ENCODE measurements at places on chromosomes 13 and 19. TPM values are rescaled to one million over a fixed set of nuclear protein-coding genes. Genes with fewer than 3 reads are reported as not detected.
A peak's percentile ranks its signal among the peaks of the same experiment; 100 is the strongest.

- DNase-seq: no peak
These were observed 180.5 kb upstream of the SLC10A2 start for GRCh38 chr13:103246581-103247200.

DNA sequence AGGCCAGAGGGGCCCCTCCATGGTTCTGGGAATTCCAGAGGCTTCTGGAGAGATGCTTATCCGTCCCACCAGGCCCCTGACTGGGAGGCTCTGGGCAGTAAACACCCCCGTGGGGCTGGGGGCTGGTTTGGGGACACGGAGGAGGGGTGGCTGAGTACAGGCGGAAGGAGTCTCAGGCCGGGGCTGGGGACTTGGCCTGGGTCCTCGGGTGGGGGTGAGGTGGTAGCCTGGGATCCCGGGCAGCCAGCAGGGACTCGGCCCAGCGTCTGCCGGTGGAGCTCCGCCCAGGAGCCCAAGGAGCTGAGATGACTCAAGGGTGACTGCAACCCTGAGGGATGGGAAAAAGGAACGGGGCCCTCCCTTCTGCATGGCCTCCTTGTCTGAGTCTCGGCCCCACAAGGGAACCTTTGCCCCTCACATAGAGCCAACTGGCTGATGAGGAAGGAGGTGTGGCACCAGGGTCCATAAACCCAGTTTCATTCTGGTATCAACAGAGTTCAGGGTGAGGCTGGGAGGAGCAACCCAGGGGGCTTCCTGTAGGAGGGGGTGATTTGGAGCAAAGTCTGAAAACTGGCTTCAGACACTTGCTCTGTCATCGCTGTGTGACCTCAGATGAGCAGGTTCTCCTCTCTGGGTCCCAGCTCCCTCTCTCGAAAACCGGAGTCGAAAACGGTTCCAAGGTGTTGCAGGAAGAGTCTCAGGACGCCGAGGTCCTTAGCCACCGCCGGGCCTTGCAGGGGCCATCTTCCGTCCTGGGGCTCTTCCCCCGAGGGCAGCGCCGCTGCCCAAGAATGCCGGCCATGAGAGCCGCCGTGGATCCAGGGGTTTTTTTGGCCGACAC is 809 bp downstream of the MISP start:
- peak; percentile 74 for DNase-seq

DNA sequence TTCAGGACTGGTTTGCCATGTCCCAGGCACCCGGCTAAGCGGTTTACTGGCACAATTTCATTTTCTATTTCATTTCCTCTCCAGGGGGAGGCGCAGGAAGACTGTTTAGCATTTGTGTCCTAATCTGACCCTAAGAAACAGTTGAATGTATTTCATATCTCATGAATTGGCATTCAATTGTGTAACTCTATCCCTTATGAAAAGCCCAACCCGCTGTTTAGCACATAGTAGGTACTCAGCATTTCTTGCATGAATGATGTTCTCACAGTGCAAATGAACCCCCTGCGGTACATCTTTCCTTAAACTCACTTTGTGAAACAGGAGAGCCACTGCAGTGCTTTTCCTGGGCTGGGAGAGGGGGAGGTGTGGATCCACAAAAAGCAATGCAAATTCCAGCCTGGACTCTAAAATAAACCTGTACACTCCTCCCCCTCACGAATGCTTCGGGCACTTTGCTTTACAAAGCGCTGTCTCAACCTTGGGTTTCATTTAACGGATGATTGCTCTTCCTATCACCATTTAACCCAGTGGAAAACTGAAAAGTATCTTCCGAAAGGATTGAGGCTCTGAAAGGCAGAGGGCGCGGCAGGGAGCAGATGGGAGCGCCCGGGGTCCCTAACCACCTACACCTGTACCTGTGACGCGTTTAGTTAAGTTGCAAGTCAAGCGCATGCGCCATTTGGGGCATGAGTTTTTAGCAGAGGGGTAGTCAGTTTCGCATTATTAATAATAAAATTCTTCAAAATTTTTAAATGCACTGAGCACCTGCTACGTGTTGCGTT is 1.2 kb upstream of the EEF2 start:
- peak; percentile 85 for DNase-seq

DNA sequence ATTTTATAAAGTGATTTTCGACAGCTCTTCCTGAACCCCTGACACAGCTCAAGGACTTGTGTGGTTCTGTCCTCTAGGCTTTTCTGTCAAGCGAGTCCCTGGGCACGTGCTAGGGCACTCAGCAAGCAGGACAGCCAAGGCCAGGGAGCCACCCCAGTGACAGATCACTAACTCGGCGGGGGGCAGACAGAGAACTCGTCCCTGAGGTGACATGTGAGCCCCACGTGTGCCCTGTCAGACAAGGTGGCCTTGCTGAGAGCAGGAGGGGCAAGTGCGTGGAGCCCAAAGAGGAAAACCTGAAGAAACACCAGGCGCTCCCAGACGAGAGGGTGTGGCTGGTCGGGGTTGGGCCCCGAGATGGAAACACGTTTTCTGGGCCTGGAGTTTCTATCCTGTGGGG is 4.9 kb downstream of the ETFB start:
- DNase-seq: no peak

GRCh38 chr13:24004971-24005370 is 107.7 kb upstream of the C1QTNF9B start:
- no peak for DNase-seq

- peak; percentile 96 for DNase-seq
These were observed 129.5 kb downstream of the CYSLTR2 start for GRCh38 chr13:48783181-48783630.

- peak; percentile 29 for DNase-seq
These were observed 2.3 kb downstream of the PPP1R15A start for GRCh38 chr19:48874303-48875135.

- DNase-seq: peak; percentile 32
These were observed 66.1 kb downstream of the LHFPL6 start for GRCh38 chr13:39536906-39537305.

DNA sequence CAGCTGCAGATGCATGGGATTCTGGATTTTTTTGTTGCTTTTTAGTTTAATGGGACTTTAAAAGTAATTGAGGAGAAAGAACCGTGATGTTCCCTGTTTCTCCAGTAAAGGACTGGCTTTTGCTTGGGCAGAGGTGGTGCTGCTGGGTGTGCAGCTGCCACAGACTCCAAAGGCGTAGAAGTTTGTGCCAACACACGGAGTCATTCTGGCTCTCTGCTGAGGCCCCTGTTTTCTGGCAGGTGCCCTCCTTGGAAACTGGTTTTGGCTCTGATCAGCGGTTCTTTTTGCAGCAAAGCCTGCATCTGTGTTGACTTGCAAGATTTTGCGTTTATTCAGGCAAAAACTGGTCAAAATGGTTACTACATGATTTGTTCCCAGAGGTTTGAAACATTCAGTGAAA is 16.0 kb upstream of the QTRT1 start:
- DNase-seq: no peak

DNA sequence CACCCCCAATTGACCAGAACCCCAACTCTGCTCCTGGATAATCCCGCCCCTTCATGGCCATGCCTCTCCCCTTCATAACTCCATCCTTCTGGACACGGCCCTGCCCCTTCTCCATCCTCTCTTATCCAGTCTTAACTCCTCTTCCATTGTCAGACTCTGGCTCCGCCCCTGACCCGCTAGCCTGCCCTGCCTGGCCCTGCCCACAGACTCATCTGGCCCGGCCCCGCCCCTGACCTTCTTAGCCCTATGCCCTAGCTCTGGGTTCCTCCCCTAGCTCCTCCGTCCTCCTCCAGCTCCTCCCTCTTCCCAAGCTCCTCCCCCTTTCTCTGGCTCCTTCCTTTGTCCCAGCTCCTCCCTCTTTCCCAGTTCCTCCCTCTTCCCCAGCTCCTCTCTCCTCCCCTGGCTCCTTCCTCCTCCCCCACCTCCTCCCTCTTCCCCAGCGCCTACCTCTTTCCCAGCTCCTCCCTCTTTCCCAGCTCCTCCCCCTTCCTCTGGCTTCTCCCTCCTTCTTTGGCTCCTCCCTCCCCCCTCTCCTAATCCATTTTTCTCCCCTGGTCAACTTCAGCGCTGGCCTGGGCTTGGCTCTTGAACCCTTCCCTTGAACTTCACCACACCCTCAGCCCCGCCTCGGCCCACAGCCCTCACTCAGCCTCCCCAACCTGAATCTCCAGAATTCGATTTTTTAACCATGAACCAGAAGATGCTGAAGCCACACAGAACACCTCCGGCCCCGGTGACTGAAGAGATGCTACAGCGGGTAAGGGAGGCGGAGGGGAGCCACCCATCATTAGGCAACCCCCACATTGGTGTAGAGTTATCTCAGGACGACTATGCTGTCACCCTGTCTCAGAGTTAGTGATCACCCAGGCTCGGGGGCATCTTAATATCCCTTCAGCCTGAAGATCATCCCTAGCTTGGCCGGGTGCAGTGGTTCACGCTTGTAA is 9.2 kb upstream of the ZNF358 start:
- DNase-seq: peak; percentile 82

DNA sequence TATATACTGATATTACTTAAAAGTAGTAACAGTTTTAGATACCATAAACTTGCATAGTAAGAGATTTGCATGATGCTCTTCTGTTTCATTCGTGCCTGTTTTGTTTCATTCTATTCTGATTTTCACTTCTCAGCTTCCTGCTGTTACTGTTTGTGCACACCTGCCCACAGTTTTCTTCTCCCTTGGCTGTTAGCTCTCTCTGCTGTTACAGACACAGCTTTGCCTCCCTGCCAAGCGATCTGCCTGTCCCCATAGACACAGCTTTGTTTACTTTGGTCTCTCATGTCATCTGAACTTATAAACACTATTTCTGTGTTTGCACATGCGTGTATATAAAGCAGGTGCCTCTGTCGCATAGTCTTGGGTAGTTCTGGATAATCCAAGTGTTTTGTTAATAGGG is 21.4 kb upstream of the UPF3A start:
- no peak for DNase-seq

DNA sequence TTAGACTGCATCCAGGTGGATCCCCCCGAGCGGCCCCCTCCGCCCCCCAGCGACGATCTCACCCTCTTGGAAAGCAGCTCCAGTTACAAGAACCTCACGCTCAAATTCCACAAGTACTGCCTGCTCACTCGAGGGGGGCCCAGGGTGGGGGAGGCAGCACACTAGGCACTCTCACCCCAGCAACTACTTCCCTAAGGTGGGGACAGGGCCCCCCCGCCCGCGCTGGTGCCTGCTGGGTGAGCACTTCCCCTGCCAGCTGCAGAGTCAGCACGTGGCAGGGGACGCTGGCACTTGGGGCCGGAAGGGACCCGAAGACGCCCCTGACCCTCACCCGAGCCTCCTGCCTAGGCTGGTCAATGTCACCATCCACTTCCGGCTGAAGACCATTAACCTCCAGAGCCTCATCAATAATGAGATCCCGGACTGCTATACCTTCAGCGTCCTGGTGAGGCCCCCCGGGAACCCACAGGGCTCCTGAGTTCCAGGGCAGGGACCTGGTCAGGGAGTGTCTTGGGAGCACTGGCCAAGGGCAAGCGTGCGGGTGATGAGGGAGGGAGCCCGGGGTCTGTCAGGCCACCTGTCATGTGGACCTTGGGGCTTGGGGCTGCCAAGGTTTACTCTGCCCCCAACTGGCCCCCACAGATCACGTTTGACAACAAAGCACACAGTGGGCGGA is 5.2 kb downstream of the MCOLN1 start:
- no peak for DNase-seq

- DNase-seq: peak; percentile 68
These were observed 30.7 kb downstream of the LMO7 start for GRCh38 chr13:75666646-75667351.

DNA sequence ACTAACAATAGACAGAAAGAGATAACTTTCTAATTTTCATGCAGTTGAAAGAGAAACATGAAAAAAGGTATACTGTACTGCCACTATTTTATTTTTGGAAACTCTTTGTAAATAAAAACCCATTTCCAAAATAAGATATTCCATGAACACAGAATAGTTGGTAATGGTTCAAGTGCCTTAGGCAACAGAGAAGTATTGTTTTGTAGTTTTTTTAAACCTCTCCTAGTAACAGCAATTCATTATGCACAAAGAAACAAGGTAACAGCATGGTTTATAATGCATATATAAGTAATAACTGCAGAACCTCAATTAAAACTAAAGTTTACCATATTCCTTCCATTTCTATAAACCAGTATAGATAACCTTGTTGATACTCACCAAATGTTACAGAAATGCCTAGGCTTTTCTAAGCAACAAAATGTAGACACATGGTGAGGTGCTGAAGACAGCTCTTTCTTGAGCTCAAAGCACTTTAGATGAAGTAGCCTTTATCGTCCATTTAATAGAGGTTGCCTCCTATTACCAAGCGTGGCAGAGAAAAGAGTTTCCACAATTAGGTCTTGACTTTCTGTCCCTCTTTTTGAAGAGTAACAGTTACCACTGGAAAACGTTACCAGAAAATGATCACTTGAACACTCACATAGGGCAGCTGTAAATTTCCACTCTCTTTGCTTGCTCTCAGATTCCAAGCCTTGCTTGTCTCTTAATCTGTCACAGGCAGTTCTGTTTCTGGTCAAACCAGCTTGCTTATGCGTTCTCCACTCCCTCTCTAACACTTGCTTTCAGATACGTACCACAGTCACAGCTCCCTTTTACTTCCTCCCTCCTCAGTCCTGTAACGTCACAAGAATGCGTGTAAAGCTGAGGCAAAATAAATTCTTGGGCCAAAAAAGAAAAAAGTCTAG is 42.9 kb downstream of the CAB39L start:
- DNase-seq: peak; percentile 60

DNA sequence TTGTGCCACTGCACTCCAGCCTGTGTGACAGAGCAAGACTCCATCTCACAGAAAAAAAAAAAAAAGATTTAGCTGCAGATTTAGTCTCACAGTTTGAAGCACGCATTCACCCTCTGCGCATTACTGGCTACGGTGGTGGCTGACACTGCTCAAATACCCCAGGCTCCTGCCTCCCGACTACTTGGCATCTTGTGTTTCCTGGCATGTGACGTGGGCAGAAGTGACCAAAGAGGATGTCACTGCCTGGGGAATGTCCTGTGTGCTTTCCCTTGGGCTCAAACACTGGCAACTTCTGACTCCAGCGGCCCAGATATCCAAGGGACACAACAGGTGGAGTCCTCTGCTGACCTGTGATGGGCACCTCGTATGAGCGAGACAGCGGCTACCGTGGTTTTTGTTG is 24.7 kb upstream of the EIF3G start:
- DNase-seq: no peak

DNA sequence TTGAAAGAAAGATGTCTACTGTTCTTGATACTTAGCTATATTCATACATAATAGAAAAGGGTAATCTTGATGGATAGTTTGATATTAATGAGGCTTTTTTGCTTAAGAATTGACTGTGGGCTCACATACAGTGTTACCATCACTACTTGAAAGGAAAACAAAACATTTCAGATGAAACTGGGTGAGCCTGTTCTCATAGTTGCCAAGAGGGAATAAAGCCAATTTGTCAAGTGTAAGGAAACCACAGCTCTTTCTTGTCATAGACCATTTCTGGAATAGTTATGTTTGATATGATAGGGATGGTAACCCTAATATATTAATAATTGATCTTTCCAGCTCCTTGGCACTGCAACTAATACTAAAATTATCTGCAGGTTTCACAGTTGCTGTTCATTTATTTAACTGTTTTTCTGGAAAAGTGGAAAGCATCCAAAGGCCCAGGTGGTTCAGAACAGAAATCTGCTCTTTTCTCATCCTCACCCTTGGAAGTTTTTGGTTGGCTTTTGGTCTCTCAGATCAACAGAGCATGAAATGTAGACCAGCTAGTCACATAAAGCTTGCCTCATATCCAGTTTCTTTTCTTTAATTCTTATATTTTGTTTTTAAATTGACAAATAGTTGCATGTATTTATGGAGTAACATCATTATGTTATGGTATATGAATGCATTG is 43.2 kb downstream of the ARHGEF7 start:
- DNase-seq: peak; percentile 28

GRCh38 chr13:20738616-20739015 is 35.1 kb downstream of the IL17D start:
- DNase-seq: no peak

Gene NLRP9
- not detected for total RNA-seq

Gene ZNF320
- 38.1 TPM for total RNA-seq

Gene SELENOV
- total RNA-seq: not detected

Gene DAND5
- total RNA-seq: not detected

Gene NKG7
- total RNA-seq: not detected

Gene C19orf18
- total RNA-seq: not detected

Measured in renal cortical epithelial cell (primary cell).